ENCODE measurements at places on chromosomes 3 and 15.

DNA sequence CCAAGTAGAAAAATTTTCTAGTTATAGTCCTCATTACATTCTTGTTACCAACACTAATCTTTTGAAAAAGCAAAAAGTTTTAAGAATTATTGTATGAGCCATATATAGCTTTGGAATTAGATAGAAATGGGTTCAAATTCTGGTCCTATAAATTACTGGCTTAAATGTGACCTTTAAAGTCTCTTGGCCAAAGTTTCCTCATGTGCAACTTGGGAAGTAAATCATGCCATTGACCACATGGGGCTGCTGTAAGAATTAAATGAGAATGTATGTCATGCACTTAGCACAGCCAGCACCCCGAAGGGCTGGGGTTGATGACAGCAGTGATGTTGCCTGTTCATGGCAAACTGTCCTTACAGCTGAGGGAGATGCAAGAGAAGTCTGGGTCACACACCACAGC lies 108.3 kb downstream of the TOP2B start:
- no peak for DNase-seq

DNA sequence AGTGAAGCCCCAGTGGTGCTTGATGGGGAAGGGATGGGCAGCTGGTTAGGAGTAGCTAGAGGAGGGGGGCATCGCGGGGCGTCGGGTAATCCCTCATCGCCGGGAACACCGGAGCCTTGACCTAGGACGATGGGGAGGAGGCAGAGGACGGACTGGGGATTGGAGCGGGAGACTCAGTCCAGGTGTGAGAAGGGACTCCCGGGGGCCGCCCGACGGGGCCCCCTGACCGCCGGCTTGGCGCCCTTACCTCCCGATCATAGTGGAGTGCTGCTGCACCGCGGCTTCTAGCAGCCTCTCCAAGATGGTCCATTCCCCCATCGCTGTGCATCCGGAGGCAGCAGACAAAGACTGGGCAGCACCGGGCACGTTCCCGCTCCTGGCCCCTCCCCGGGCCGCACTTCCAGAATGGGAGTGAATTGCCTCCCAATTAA lies 612 bp downstream of the GJD2 start:
- DNase-seq = no peak

- DNase-seq = no peak
These were observed 189.9 kb downstream of the WNT5A start for GRCh38 chr3:55297245-55297644.

DNA sequence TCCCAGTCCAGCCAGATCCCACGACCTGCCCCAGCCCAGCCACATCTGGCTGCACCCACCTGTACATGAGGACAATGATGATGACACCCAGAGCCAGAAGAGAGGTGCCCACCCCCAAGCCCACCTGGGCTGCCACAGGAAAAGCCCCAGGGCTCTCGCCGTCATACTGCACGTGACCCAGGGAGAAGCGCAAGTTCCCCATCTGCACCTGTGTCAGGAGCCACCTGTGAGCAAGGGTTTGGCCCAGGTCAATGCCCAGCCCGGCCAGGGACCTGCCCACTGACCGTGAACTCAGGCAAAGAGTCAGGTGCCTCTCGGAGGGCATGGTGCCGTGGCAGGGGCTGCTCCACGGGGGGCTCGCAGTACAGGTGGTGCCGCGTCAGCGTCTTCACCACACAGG lies 16.3 kb downstream of the PLXNB1 start:
- DNase-seq = no peak

DNA sequence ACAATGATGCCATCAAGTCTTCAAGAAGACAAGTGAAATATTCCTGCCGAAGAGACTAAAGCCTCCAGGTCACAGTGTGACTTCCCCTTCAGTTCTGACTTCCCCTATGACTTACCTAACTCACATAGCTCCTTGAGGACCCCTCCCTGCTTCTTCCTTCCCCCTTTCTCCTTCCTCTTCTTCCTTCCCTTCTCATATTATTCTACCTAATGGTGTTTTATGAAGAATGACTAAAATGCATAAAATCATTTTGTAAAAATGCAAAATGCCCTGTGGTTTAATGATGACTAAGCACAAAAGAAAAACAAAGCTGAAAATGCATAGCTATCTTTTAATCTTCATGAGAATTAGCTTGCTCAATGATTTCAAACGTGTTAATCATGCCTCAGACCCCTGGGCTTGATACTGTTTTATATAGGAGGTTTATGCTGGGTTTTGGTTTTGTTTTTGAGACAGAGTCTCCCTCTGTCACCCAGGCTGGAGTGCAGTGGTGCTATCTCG lies 26.1 kb upstream of the TM4SF4 start:
- DNase-seq = no peak

GRCh38 chr3:197368330-197368729 lies 69.9 kb upstream of the DLG1 start:
- no peak for DNase-seq

- DNase-seq = no peak
These were observed 223.5 kb upstream of the RBMS3 start for GRCh38 chr3:29057326-29057725.

DNA sequence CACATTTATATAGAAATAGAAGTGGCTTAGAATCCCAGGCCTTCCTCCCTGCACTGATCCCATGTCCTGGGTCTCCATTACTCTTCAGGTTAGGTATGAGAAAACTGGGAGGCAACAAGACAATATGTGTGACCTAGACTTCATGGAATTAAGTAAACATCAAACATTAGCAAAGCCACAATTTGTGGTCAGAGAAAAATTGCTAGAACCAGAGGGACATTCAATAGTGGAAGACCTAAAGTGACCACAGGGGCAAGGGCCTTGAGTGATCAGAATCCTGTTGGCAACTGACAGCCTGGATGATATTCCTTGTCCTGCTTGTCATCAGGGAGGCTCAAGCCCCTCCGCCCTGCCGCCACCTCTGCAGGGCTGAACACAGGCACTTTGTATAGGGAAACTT lies 322.8 kb upstream of the CTNNB1 start:
- DNase-seq = no peak

- DNase-seq = no peak
These were observed 786.4 kb downstream of the MCTP2 start for GRCh38 chr15:95017666-95018328.

DNA sequence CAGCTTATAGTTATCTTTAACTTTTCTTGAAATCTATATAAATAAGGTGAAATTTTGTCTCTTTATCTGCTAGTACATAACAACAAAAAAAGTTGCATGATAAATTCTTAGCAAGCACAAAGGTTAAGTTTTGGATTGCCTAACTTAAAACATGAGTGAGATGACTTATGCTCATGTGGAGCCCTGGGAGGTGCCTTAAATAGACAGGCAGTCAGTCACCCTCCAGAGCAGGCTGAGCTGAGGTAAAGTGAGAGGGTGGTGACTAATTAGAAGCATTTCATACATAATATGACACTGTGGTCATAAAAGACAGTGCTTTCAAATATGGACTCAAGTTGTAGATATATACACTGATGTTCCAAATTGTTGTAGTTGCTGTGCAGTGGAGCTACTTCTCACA lies 14.6 kb upstream of the MME start:
- DNase-seq = no peak

GRCh38 chr15:71494563-71495397 lies 315.6 kb upstream of the NR2E3 start:
- DNase-seq = no peak

DNA sequence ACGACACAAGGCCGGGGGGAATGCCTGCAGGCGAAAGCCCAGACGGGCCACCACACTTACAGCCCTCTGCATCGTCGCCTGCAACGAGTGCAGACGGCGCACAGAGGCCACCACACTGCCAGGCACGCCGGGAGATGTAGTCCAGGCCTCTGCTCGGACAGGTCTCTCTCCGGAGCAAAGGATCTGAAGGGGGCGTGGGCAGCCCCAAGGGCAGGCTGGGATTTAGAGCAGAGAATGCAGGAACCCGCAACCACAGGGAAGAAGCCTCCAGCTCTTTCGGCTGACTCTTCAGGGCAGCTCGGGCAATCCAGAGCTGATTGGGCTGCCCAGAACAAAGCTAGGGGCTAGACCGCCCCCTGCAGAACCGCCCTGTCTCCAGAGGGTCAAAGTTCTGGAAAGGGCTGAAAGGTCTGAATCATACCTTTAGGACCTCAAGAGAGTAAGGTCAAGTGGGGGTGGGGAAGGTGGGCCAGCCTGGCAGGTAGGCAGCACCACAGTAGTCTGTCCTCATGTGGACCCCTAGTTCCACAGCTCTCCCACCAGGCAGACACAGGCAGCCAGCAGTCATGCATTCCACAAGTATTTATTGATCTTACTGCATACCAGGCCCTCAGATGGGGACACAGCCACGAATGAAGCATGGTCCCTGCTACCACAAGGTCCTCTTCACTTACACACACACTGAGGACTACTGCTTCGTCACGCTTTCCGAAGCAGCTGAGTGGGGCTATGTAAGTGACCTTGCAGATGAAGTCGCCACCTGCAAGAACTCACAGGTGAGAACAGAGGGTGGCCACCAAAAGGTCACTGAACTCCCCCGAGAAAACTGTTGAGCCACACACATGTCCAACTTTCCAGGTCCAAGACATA lies at the start of gene AMT:
Gene AMT, minus strand, starts transcription at position 95 of the 870 bp plus-strand sequence. Its CDS starts 23 bp downstream, at position 72.
- no peak for DNase-seq

DNA sequence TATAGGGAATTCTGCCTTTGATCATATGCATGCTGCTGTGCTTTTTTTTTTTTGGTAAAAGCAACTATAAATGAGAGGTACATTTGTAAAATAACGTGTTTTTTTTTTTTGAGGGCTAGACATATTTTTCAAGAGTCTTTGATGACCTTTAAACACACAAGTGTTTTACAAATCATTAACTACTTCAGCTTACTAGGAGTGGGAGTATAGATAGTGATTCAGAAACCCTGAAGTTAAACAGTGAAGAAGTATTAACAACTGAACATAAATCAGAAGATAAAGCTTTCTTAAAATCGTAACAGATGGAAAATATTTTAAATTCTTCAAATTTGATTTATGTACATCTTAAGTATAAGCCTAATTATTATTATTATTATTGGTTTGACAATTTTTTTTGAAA lies 2.9 kb upstream of the GMNC start:
- no peak for DNase-seq

DNA sequence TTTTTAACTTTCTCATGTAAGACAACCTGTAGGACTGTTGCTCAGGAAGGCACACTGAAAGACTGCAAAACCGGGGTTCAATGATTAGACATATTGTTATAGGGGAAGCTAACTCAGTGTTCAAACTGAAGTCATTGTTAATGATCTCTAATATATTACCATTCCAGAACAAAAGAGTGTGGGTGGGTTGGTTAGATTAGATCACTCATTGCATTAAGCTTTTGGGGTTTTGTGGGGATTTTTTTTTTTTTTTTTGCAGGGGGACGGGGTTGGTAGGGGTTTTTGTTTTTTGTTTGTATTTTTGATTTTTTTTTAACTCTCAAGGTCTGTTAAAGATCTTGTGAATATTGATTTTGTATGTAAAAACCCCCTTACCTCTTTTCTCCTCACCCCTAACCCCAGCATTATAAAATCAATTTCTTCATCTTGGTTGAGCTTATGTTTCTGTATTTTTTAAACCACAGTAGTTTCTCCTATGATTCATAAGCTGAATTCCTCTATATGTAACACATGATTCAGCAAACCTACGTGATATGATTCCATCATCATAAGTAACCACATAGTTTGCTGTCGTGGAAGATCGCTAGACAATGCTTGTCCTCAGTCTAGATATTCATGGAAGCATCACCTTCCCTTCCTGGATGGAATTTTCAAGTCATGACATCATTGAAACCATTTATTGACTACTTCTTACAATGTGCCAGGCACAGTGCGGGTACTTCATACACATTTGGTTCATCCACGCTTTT lies 544.1 kb upstream of the MDFIC2 start:
- no peak for DNase-seq

- DNase-seq = no peak
These were observed 159.9 kb upstream of the CMC1 start for GRCh38 chr3:28081533-28081947.

DNA sequence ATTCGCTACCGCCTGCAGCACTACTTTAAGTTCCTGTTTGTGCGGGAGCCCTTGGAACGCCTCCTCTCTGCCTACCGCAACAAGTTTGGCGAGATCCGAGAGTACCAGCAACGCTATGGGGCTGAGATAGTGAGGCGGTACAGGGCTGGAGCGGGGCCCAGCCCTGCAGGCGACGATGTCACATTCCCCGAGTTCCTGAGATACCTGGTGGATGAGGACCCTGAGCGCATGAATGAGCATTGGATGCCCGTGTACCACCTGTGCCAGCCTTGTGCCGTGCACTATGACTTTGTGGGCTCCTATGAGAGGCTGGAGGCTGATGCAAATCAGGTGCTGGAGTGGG lies 995 bp downstream of the CHST14 start:
- DNase-seq = no peak

DNA sequence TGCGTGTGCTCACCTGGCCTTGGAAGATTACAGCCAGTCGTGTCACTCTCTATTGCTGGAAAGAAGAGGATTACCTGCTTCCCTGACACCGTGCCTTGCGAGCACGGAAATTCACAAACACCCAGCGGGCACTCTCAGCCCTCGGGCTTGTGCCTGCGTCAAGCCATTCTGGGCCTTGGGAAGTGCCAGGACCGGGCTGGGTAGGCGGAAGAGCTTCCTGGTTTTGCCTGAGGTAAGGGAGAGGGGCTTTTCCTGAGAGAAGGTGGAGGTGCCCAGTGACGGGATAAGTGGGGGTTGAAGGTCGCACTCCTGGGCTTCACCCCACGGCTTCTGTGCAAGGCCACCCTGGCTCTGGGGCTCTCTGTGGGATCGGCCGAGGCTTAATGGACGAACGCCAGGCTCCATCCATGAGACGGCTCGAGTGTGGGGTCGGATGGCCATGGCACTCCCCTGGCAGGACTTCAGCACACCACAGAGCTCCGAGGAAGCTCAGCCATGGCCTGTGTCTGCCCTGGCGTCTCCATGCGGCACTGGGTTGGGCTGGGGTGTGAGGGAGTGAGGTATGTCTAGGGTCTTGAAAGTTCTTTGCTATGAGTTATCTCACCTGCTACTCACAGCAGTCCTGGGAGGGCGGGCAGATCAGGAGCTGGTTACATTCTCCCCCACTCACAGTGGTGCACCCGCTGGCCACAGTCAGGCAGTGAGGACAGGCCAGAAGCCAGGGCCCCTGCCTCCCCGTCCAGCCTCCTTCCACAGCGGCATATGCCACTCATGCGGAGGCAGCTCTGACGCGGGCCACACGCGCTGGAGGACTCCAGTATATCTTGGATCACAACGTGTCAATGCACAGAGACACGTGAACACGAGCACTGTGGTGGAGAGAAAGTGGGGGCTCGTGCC lies 209.0 kb downstream of the XXYLT1 start:
- DNase-seq = no peak

GRCh38 chr3:56413911-56414310 lies 54.4 kb downstream of the ERC2 start:
- no peak for DNase-seq

DNA sequence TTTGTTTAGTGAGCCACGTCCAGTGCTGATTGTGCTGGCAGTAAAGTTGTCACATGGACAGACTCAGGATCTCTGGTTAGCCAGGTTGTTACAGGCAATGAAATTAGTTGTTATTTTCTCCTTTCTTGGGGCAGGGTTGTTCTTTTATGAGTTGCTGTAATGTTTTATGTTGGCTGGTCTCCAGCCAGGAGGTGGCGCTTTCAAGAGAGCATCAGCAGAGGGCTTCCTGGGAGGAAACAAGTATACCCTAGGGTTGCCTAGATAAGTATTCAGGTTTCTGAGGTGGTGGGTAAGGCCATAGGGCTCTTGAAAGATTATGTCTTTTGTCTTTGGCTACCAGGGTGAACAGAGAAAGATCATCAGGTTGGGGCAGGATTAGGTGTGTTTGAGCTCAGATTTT lies 14.5 kb upstream of the CFAP20DC start:
- no peak for DNase-seq

Data from stimulated activated CD4-positive, alpha-beta T cell treated with anti-CD3 and anti-CD28 coated beads, Interleukin-4, amount 100 ng/mL, for 4 hours (primary cell).